ENCODE measurements at places on chromosomes 6 and 20.

DNA sequence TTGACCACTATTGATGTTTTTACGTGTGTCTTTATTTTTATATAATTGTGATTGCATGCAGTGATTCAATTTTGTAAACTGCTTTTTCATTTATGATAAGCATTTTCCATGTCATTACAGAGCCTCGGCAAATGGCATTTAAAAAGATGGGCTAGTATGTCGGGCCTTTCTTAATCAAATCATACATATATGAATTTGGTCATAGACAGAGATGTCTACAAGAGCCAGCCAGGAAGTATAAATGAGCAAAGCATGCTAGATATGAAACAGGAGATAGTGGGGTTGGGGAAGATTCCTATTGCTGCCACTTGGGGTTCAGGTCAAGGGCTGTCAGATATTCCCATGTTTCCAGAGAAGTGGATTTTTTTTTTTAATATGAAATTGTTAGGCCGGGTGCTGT lies 20.0 kb downstream of the KIF3B start:
- DNase-seq = no peak

GRCh38 chr6:96947055-96947454 lies 22.5 kb downstream of the KLHL32 start:
- DNase-seq = no peak

GRCh38 chr20:34888468-34888867 lies 12.1 kb downstream of the ACSS2 start:
- no peak for DNase-seq

DNA sequence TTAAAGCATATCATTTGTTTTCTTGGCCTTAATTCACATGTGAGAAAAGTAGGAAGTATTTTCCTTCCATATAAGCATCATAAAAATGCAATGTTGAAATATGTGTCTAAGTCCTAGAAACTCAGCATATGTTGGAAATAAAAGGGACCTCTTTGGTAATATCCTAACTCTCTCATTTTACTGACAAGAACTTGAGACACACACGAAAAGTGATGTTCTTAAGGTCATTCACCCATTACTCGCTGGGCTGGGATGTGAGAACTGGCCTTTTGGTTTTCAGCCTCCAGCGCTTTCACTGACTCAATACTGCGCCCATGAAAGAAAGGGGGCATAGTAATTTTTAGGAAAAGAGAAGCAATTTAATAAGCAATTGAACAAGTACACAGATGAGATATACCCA lies 153.5 kb upstream of the SCGN start:
- DNase-seq = no peak

GRCh38 chr6:28505733-28506132 lies 9.9 kb downstream of the GPX6 start:
- no peak for DNase-seq

GRCh38 chr6:169862892-169863525 lies 111.6 kb downstream of the ERMARD start:
- DNase-seq = no peak
